ENCODE measurements at places on chromosomes 7 and 10.

GRCh38 chr7:149286811-149287400 lies 24.9 kb downstream of the ZNF783 start:
- DNase-seq = no peak

DNA sequence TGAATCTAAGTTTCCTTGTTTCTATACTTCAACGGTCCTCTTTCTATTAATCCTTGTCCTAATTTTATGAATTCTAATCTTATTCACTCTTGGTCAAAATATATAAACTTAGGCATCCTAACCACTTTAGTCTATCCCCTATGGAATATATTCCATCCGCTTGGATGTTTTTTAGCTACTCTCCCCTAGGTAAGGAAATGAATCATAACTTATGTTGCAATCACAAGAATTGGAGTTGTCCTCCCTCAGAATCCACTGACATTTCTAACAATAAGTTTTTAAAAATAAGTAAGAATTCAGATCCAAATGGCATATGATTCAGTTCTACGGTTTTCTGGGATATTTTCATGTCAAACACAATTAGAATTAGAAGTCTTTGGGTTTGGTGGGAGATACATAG lies 1081.6 kb downstream of the SORCS1 start:
- DNase-seq = no peak

DNA sequence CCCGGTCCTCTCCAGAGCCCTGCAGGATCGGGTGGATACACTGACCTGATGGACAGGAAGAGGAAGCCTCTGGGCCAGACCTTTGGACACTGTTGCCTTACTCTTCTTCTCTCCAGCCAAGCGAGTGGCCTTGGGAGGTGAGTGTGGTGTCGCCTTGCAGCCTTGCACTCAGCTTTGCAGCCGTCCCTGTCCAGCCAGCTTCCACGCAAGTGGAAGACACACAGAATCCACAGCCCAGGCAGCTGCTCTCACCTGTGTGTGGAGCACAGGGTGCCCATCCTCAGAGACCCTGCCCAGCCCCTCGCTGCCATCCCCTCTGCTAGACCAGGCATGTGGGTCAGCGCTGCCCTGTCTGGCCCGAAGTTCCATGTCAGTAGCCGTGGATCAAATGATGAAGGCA lies 239.1 kb downstream of the EBF3 start:
- no peak for DNase-seq

DNA sequence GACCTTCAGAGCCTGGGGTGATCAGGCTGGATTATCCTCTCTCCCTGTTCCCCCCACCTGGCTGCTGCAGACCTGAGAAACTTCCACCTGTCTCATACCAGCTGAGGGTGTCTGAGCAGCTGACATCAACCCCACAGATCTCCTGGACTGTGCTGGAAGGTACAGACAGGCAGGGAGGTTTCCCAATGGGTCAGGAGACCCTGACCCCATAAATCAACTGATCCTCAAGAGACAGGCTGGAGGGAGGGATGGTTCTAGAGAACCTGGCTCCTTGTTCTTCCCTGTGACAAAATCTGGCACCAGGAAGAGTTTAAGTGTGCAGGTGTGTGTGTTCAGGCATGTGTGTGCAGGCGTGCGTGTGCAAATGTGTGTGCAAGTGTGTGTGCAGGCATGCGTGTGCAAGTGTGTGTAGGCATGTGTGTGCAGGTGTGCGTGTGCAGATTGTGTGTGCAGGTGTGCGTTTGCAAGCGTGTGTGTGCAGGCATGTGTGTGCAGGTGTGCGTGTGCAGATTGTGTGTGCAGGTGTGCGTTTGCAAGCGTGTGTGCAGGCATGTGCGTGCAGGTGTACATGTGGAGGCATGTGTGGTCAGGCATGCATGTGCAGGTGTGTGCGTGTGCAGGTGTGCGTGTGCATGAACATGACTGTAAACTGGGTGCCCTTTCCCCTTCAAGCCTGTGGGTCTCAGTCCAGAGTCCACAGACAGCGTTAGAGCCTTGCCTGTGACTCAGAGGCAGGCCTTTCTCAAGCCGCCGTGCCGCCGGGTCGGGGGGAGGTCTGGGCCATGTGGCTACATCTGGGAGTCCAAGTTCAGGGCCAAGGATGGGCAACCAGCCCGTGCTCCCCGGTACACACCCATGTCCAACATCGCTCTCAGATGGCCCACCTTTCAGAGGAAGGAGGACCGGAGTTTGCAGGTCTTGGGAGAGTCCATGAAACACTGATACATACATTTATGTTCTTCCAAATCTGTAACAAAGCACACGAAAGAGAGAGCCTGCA lies 50.1 kb upstream of the ELN start:
- DNase-seq = no peak

GRCh38 chr10:30744106-30744505 lies 114.6 kb upstream of the LYZL2 start:
- no peak for DNase-seq

DNA sequence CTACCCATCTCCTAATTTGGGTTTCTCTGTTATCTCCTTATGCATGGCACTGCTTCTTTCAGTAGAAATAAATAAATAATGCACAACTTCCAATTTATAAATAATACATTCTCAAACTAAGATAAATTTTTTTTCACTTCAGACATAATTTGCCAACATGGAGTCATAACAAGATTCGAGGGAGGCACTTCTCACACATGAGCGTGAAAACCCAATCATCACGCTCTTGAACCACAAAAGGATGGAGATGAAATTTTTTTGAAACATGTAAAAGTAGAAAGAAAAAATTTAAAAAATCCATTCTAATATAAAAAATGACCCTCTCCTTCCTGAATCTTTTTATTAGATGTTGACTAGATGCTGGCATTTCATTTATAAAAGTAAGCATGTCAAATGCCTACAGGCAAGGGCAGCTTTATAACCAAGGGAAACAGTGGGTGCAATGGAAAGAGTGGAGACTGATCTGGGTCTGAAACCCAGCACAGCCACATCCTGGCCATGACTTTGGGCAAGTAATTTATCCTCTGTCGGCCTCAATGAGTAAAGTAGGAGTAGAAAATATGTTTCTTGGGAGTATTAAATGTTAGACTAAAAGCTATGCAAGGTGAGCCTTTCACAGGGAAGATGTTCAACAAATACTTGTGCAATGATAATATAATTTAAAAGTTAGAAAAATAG lies 185.0 kb downstream of the STK31 start:
- DNase-seq = no peak

- DNase-seq = no peak
Measured at GRCh38 chr10:47364911-47365310, 16.7 kb downstream of the RBP3 start.

DNA sequence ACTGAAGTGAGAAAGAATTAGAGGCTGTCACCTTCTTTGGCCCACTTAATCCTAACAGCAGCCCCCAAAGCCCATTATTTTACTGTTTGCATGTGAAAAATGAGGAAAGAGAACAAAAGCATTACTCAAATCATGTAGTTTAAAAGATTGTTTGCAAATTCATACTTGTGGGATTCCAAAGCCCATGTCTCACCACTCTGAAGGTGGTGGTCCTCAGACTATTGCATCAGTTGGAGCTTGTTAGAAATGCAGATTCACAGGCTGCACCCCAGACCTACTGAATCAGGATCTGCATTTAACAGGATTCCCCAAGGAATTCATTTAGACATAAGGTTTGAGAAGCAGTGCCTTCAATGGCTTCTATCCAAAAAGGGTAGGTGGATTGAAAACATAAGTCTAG lies 93.7 kb upstream of the PDE1C start:
- no peak for DNase-seq

GRCh38 chr10:118026936-118027335 lies 19.8 kb downstream of the RAB11FIP2 start:
- no peak for DNase-seq

GRCh38 chr10:49187950-49188761 lies at the start of gene TMEM273:
TMEM273 (minus strand) TSS chr10:49188391; CDS start chr10:49188336, 55 bp downstream.
- DNase-seq = peak; percentile 60

GRCh38 chr7:41821521-41822213 lies 118.8 kb upstream of the INHBA start:
- no peak for DNase-seq

GRCh38 chr7:42085531-42085930 lies 151.5 kb downstream of the GLI3 start:
- no peak for DNase-seq

DNA sequence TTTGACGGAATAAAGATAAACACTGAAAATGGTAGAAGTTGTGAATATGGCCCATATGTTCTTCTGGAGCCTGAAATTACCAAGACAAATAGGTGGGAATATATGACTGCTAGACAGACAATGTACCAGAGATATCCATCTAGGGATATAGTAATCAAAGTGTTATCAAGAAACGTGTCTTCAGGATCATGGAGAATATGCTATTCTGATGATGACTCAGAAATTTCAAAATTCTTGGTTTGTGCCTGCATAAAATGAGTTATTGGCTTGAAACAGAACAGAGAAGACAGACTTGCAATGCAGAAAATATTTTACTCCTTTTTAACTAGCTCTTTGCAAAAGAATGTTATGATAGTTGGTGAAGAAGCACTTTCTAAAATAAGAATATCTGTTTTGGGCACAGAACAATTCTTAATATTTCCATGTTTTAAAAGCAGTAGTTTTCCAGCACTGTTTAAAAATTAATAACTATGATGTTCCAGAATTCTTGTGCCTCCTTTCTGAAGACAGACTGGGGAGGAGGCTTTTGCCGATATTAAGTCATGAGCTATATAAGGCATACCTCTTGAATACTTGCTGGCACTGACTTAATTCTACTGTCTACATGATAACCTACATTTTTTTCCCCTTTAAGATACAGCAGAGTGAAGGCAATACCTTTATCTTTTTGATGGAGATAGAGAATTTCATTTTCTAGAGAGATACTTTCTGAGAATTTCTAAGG lies 34.4 kb upstream of the CABCOCO1 start:
- DNase-seq = no peak

DNA sequence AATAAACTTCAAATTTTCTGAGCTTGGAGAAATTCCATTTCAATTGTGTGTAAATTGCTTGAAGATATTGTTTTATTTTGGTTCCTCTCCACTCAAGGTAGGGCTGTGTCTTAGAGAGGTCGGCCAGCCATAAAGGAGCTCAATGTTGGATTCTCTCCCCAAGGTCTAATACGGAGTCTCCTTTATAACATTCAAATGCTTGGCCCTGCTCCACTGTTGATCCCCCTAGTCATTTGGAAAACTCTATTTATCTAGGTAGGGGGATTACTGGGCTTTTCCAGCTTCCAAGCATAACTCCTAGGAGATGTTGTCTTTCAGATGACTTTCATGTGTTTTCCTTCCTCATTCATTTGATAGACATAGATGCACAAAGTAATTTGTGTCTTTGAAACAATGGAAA lies 170.9 kb downstream of the LRMDA start:
- no peak for DNase-seq

DNA sequence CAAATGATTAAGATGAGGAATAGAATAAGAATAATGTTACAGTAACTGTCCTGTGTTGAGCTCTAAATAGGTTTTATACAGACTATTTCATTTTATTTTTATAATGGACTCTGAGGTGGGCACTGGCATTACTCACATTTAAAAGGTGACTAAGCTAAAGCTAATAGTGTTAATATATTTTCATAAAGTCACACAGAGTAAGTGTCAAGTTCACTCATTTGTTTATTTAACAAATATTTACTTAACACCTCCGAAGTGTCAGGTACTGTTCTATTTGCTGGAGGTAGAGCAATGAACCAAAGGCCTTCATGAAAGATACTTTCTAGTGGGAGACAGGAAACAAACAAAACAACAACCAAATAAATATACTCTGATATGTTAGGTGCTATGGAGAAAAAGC lies 44.0 kb downstream of the ASB4 start:
- DNase-seq = no peak

GRCh38 chr10:94292434-94293090 lies 70.2 kb downstream of the NOC3L start:
- DNase-seq = no peak

- DNase-seq = no peak
Measured at GRCh38 chr7:138316421-138317043, 143.5 kb upstream of the TRIM24 start.

- no peak for DNase-seq
Measured at GRCh38 chr7:140677496-140677895, 4.8 kb downstream of the ADCK2 start.

GRCh38 chr7:20383351-20383750 lies 52.7 kb downstream of the ITGB8 start:
- DNase-seq = no peak

DNA sequence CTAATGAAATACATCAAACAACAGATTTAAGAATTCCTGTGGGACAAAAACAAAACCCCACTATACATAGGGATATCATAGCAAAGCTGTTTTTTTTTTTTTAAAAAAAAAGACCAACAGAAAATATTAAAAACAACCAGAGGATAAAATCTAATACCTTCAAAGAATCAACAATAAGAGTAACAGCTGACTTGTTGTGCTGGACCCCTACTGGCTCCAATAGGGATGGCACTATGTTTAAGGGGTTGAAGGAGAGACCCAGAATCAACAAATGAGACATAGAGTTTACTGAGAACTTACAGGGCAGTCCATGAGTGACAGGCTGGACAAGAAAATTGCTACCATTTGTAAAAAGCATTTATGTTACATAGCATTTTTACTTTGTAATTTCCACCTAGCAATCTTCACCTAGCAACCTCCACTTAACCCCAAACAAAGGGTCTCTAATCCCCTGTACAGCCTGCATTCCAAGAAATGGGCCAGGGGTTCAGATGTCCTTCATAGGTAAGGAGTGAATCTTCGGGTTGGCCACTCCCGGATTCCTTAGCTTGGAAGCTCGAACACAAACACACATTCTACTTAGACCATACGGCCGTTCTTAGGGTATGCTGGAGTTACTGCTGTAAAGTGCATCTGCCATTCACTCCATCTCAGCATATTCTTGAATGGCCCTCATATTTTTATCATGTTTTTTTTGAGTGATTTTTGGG lies 25.8 kb downstream of the ASZ1 start:
- no peak for DNase-seq

DNA sequence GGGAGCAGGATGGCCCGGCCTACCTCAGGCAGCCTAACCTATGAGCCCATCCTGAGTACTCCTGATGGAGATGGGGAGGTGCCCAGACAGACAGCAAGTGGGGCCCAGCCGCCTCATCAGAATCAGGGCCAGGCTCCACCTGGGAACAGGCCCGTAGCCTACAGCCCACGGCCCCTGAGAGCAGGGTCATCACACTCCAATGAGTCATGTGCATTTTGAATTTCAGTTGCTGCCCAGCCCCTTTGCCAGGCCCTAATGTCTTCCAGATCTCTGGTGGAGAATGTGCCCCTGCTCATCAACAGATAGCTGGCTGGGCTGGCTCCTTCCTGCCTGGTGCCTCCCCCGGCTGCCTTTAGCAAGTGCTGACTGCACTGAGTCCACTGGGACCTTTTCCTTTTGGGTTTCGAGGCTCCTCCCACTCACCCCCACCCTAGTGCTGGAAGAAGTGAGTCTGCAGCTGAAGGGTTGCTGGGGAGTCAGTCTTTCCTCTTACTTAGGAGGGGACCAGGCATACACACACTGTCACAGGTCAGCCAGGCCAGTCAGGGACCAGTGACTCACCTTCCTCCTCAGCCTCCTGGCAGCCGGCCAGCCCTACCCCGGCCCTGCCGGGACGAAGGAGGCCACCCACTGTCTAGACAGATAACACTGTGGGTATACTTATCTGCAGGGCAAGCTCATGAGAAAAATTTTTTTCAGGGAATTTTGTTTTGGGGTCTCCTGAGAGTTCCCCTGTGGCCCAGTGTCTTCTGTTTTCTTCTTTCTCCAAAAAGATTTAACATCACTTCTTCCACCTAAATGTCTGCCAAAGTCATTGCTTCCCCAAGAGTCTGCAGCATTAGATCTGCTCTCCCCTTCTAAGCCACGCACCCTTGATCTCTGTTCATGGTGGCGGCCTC lies 9.1 kb upstream of the ASIC3 start:
- DNase-seq = peak; percentile 87

All from activated CD8-positive, alpha-beta memory T cell treated with anti-CD3 and anti-CD28 coated beads for 24 hours (primary cell).